HFF-Myc (cell line): ENCODE measurements at places on chromosomes 1 and 21.
A peak's percentile ranks its signal among the peaks of the same experiment; 100 is the strongest.

DNA sequence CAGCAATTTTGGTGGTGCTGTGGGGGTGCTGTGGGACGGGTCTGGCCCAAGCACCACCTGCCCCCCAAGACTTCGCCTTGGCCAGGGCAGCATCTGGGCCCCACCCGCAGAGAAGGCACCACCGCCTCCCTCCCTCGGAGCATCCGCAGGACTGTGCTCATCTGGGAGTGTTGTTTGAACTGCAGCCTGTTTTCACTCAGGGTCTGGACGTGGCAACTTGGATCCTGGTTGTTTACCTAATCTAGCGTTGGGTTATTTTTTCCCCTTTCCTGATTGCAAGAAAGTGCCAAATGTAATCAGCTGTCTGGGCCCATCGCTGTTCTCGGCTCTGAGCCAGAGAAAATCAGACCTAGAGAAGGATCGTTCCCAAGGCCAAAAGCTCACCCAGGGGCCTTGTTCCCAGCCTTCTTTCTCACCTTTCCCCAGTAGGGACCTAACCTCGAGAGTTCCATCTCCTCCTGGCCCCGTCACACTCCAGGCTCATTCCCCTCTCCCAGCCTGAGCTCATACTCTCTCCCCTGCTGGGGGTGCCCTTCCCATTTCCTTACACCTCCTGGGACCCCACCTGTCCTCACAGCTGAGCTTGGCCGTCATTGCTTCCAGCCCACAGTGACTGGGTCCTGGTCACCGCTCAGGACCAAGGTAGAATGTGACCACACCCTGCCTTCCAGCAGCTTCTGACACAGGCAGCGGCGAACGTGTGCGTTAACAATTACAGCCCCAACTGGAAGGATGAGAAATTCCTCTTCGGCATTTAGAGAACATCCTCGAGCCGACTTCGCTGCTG lies 72.0 kb upstream of the FAM20B start:
- DNase-seq: no peak

- no peak for DNase-seq
Observed at GRCh38 chr1:3420218-3420951, 34.1 kb upstream of the ARHGEF16 start.

DNA sequence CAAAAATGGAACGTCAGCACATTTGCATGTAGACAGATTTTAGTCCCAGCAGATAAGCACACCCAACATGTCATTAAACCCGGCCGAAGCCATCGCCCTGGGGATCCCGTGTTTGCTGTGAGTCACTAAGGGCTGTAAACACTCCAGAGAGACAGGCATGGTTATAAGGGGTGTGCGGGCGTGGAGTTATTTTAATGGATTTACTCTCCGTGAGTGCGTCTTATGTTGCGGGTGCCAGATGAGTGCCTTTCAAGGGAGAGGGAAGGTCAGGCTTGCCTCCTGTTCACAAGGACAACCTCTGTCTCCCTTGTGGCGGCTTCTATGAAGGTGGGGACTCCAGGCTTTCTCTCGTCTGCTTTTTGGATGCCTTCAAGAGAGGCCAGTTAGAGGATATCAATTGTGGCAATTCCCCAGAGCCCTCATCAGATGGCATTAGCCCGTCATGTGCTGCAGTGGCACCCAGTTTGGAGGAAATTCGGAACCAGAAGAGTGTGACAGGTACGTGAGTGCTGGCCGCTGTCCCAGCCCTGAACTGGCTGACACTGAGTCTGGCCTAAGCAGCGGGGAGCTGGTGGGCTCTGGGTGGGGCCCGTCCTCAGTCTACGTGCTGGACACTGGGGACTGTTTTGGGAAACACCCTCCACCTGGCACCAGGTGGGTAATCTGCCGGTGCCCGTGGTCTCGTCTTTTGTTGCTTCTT lies 223.8 kb upstream of the TMEM51 start:
- peak; percentile 58 for DNase-seq

GRCh38 chr1:231072041-231072440 lies 32.0 kb upstream of the FAM89A start:
- DNase-seq: no peak

DNA sequence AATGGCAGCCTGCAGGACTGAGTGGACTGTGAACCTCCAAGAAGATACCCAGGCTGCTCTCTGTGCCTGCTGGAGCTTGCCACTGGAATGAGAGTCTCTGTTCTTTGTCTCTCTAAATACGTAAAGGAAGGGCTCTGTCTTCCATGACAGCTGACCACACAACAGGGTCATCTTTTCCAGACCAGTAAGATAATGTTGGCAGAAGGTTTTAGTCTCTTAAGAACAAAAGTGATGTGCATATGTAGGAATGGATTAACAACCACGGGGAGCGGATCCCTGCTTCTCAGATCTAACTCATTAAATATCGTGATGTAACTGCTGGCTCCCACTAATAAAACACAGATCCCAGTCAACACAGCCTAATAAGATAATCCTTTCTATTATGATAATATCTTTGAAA lies 67.5 kb downstream of the MAP10 start:
- DNase-seq: no peak

GRCh38 chr1:203480084-203480483 lies 4.5 kb downstream of the PRELP start:
- DNase-seq: no peak

DNA sequence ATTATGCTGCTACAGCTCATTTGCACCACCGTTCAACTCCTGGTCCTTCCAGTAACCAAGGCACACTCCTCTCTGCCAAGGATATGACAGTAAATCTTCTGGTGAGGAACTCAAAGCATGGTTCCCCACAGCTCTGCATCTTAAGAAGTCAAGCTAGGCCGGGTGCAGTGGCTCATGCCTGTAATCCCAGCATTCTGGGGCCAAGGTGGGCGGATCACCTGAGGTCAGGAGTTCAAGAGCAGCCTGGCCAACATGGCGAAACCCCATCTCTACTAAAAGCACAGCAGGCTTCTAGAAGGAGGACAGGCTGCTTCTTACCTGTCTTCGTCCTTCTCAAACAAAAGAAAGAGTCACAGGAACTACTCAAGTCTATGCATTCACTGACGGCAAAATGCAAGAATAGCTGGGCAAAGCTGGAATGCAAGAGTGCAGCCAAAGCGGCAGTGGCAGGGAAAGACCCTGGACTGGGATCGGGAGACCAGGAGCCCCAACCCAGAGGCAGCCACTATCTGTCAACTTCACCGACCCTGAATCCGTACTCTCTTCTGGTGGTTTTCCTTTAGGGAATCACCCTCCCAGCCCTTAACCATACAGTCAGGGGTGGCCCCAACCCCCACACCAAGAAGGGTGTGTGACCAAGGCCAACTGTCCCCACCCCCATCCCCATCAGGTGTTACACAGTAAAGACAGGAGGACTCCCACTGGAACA lies 75.5 kb downstream of the NPHP4 start:
- DNase-seq: no peak

GRCh38 chr1:199308349-199308846 lies 669.6 kb downstream of the PTPRC start:
- no peak for DNase-seq

- no peak for DNase-seq
Observed at GRCh38 chr1:153246825-153247224, 12.7 kb upstream of the LORICRIN start.

GRCh38 chr21:46411691-46412090 lies 47.0 kb upstream of the DIP2A start:
- DNase-seq: no peak

GRCh38 chr1:237124856-237125462 lies 83.0 kb downstream of the RYR2 start:
- DNase-seq: no peak

GRCh38 chr21:16578912-16579311 lies 849.1 kb downstream of the USP25 start:
- no peak for DNase-seq

DNA sequence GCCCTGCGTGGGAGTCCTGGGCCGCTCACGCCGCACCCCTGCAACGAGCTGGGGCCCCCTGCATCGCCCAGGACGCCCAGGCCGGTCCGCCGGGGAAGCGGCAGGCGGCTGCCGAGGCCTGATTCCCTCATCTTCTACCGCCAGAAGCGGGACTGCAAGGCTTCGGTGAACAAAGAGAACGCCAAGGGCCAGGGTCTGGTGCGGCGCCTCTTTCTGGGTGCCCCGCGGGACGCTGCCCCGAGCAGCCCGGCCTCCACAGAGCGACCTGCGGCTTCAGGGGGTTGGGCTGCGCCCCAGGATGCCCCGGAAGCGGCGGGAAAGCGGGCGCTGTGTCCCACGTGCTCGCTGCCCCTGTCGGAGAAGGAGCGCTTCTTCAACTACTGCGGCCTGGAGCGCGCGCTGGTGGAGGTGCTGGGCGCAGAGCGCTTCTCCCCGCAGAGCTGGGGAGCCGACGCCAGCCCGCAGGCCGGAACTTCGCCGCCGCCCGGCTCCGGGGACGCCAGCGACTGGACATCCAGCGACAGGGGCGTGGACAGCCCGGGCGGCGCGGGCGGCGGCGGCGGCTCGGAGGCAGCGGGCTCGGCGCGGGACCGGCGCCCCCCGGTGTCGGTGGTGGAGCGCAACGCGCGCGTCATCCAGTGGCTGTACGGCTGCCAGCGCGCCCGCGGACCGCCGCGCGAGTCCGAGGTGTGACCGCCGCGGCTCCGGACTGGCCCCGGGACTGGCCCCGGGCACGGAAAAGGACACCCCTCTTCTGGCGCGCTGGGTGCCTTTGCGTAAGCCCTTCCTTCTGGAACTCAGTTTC lies 2.7 kb downstream of the FAM110D start:
- no peak for DNase-seq

- no peak for DNase-seq
Observed at GRCh38 chr1:219988387-219988786, 57.9 kb downstream of the EPRS1 start.

GRCh38 chr1:23074012-23074411 lies 54.7 kb downstream of the KDM1A start:
- DNase-seq: no peak

DNA sequence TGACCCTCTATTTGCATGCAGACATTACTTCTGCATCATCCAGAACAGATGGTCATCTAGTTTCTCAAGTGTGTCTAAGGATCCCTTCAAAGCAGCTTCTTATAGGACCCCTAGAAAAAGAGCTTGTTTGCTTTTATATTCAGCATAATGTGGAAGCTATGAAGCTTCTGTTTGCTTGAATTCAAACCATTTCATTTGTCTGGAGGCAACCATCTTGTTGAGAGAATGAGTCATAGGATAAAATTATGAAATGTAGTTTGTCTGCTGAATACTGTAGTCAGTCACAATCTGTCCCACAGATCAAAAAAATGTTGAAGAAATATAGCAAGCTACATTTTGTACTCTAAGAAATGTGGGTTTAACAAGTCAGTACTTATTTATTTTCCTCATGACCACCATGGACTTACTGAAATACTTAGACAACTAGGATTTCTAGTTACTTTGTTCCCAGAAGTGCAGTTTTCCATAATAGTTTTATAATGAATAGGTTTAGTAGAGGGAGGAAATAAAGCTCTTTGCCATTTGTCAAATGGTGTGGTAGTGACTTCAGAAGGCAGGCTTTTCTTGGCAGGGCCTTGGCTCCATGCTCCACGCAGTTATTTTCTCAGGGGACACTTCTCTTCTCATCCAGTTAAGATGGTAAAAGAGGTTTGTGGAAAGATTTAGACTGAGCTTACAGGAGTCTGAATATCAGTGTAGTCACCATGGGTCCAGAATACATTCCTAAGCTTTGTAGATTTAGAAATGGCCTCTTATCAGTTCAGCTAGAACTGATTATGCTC lies 74.8 kb upstream of the DEPDC1 start:
- DNase-seq: no peak

GRCh38 chr1:170587253-170587593 lies 55.3 kb downstream of the GORAB start:
- DNase-seq: no peak

- DNase-seq: no peak
Observed at GRCh38 chr1:6495041-6495441, 3.6 kb upstream of the PLEKHG5 start.

- DNase-seq: no peak
Observed at GRCh38 chr1:16014509-16015482, 3.0 kb downstream of the HSPB7 start.

DNA sequence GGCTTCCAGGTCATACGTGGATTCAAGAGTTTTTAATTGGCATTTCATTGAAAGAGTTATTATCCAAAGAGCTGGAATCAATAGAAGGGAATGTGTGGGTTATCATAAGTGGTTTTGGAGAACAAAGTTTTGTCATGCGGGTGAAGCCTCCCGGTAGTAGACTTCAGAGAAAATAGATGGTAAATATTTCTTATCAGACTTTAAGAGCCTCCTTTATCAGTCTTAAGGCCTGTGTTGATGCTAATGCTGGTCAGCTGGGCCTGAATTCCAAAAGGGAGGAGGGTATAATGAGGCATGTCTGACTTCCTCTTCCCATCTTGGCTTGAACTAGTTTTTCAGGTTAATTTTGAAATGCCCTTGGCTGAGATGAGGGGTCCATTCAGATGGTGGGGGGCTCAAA lies 89.7 kb downstream of the ITSN1 start:
- no peak for DNase-seq

GRCh38 chr1:42739753-42740700 lies at the start of gene CLDN19:
Gene CLDN19 (minus strand): TSS chr1:42740236. CDS start chr1:42740063, 173 bp downstream.
- DNase-seq: no peak

DNA sequence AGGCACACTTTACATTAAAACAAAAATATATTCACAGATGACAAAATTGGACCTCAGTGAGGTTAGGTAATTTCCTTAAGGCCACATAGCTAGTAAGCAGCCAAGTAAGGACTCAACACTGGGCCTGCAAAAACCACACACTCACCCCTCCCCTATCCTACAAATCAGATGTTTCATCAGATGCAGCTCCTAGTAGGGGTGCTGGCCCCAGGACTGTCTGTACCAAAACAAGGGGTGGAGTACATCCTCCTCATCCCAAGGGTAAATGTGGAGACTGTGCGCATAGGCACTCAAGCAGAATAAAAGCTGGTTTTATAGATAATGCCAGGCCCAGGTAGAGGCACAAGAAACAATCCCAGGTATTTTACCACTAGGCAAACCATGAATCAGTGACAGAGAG lies 25.7 kb downstream of the URB1 start:
- DNase-seq: no peak
